Kidney (tissue), 22 donors: ENCODE measurements at places on chromosomes 6 and 20. TPM values are rescaled to one million over a fixed set of nuclear protein-coding genes. Genes with fewer than 3 reads are reported as not detected.

DNA sequence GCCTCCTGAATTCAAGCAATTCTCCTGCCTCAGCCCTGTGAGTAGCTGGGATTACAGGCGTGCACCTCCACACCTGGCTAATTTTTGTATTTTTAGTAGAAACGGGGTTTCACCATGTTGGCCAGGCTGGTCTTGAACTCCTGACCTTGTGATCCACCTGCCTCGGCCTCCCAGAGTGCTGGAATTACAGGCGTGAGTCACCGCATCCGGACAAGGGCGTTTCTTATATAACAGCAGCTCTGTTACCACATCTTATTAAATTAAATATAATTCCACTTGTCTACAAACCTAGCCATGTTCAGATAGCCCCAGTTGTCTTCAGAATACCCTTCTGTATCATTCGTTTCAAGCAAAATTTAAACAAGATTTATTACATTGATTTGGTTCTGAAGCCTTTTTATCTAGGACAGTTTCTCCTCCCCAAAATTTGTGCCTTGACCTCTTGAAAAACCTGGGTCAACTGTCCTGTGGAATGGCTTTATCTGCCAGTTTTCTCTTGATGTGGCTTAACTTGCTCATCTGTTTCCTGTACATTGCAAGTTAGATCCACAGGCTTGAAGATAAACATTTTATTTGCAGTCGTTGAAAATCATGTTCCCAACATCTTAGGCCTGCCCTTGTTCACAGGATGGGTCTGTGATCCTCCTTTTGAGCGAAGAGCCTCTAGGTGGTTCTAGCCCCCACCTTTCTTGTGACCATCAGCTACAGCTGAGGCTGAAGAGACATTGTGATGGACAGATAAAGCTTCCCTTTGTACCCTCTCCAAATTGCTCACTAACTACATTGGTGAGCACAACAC, 132.2 kb downstream of the ARID1B start:
- DNase-seq = no peak

GRCh38 chr6:18306977-18307376, 42.6 kb upstream of the DEK start:
- no peak for DNase-seq

- no peak for DNase-seq
These were observed 107.5 kb upstream of the PDE10A start for GRCh38 chr6:165770397-165771082.

DNA sequence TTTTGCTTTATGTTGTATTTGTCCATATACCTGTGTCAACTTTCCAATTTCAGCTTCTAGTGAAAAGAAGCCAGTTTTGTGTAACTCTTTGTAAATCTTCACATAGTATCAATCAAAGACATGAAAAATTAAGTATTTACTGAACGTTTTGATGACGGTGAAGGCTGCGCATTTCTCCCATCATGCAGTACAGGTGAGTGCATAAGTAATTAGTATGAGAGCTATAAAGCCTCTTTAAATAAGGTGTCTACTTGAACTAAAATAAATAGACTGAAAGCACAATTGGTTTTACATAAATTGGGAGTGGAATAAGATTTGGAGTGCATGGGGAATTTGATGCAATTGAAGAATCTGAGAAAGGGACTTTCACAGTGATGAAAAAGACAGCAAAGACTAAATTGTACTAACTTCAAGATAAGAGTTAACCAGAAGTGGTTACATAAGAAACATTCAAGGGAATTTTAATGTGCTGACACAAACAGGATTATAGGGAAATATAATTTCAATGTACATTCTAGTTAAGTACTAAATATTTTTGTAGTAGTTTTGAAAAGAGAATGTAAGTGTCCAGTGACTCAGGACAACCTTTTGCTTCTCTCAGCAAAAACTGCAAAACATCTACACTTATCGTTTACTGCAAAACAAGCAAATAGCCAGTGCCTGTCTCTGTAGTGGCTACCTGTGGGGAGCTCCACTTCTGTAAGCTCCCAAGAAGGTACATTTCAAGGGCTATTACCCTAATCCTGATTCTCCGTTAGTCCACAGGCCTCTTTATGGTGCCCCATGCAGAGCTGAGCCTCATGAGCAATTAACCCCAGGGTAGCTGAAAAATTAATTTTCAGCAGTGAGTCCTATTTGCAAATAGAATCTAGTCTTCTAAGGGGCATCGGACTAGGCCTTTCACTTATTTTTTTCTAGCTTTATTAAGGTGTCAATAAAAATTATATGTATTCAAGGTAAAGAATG, 13.0 kb downstream of the TENT5A start:
- DNase-seq = no peak

DNA sequence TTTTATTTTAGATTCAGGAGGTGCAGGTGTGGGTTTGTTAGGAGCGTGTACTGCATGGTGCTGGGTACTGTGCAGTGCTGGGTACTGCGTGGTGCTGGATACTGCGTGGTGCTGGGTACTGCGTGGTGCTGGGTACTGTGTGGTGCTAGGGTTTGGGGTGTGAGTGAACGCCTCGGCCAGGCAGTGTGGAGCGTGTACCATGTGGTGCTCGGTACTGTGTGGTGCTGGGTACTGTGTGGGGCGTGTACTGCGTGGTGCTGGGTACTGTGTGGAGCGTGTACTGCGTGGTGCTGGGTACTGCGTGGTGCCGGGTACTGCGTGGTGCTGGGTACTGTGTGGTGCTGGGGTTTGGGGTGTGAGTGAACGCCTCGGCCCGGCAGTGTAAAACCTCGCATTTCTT, 62.9 kb downstream of the WDR27 start:
- no peak for DNase-seq

- no peak for DNase-seq
These were observed 240.9 kb upstream of the RNF217 start for GRCh38 chr6:124721331-124721730.

- peak; percentile 94 for DNase-seq
These were observed 13.0 kb upstream of the TSHZ2 start for GRCh38 chr20:52959125-52959524.

DNA sequence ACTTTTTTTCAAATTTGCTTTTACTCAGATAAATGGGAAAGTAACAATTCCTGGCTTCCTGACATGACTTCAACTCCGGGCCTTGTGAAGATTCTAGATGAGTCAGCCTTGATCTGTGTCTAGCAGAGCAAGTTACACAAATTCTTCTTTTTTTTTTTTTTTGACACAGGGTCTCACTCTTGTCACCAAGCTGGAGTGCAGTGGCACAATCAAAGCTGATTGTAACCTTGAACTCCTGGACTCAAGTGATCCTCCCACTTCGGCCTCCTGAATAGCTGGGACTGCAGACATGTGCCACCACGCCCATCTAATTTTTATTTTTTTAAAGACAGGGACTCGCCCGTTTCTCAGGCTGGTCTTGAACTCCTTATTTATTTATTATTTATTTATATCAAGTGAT, 7.3 kb upstream of the ARHGAP18 start:
- DNase-seq = no peak

DNA sequence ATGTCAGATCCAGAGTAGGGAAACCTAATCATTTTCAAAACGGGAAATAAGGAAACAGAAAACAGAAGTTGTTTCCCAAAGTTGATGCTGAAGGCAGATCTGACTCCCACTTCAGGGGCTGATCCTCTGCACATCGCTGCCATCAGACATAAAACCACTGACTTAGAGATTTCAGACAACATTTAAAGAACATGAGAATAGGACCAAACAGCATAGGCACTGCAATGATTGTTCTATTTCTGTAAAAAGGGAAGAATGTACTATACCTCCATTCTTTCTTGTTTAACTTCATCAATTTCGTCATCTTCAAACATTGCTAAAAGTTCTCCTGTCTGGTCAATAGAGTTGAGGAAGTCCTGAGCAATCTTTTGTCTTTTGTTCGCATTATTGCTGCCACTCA, 324.7 kb upstream of the RUNX2 start:
- DNase-seq = no peak

- DNase-seq = no peak
These were observed 587 bp upstream of the BTN3A1 start for GRCh38 chr6:26401389-26401986.

SLC24A3 gene
- polyA plus RNA-seq = 0.86 TPM

LYRM4 gene
- polyA plus RNA-seq = 31.8 TPM

TINAG gene
- 73.0 TPM for polyA plus RNA-seq
